ENCODE measurements at places on chromosomes 4 and X. TPM values are rescaled to one million over a fixed set of nuclear protein-coding genes. Genes with fewer than 3 reads are reported as not detected.

- no peak for DNase-seq
- no peak overlapping the region for H3K4me3 ChIP-seq
- no peak overlapping the region for H3K27ac ChIP-seq
- no peaks in the 10 kb centered on the region for H3K36me3 ChIP-seq
These were observed 25.0 kb upstream of the GJB1 start for GRCh38 chrX:71198066-71198465.

Gene CCSER1
- total RNA-seq, result 2.2 TPM

Gene ATP2B3
- 0.46 TPM for total RNA-seq

DNA sequence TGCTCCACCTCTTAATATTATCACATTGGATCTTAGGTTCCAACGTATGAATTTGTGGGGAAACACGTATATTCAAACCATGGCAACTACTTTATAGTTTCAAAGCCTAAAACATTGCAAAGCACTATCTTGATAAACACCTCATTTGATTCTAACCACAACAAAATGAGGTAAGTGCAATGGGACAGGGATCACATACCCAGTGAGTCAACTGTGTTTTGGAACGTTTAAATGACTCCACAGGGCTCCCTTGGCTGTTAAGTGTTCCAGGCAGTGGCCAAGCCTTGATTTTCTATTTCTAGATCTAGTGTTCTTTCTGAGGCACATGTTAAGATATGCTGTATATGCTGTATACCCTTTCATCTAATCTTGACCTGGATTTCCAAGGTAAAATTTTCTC, 54.5 kb upstream of the C1QTNF7 start:
- H3K27ac ChIP-seq, result no peak overlapping the region
- no peak for DNase-seq
- H3K4me3 ChIP-seq, result no peak overlapping the region
- H3K36me3 ChIP-seq, result no peaks in the 10 kb centered on the region
- peaks cover 12% of the 10 kb centered on the region for H3K4me1 ChIP-seq

- DNase-seq, result no peak
- no peaks in the 10 kb centered on the region for H3K4me1 ChIP-seq
- no peak overlapping the region for H3K4me3 ChIP-seq
- no peak overlapping the region for H3K27ac ChIP-seq
- no peaks in the 10 kb centered on the region for H3K36me3 ChIP-seq
These were observed 183.5 kb upstream of the GPC4 start for GRCh38 chrX:133598601-133599335.

Gene GRPR
- total RNA-seq, result 3.0 TPM

DNA sequence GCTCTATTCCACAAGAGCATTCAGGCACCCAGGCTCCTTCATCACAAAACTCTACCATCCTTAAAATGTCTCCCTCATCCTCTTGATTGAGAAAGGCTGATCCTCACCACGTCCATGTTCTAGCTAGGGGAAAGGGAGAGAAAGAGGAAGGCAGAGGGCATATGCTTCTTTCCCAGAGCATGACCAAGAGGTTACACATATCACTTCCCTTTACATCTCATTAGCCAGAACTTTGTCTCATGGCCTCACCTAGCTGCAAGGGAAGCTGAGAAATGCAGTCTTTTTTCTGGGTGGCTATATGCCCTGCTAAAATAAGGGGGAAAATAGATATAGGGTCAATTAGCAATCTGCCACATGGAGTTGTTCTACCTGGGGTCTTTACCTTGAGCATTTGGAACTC, 42.7 kb downstream of the LONRF3 start:
- no peak overlapping the region for H3K27ac ChIP-seq
- no peaks in the 10 kb centered on the region for H3K27me3 ChIP-seq
